HTR-8/SVneo (cell line): ENCODE measurements at places on chromosomes 1 and 21.

DNA sequence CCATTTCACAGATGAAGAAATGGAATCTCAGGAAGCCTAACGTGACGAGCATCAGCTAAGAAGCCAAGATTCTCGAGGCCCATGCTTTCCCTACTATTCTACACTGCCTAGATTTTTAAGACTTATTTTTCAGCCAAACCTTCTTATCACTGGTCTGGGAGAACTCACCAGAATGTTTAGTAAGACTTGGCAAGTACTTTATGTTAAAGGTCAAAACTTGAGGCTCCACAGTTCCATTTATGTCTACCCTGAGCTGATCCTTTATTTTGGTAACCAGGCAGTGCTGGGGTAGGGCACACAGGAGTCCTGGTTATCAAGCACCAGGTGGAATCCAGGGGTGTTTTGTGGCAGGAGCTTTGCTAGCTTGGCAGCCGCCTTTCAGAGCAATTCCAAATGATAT, 16.8 kb downstream of the PLXNA2 start:
- no peak for DNase-seq

DNA sequence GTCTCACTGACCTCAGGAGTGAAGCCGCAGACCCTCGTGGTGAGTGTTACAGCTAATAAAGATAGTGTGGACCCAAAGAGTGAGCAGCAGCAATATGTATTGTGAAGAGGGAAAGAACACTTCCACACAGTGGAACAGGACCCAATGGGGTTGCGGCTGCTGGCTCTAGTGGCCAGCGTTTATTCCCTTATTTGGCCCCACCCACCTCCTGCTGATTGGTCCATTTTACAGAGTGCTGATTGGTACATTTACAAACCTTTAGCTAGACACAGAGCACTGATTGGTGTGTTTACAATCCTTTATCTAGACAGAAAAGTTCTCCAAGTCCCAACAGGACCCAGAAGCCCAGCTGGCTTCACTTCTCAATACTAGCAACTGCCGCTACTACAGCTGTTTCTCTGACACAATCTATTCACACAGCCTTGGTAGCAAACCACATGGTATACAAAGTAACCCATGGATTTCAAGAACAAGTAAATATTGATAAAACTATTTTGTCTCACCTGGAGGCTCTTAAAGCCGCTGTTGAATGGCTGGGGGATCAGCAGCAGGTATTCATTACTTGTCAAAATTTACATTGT, 25.3 kb upstream of the ITLN1 start:
- no peak for DNase-seq

GRCh38 chr1:58739856-58740466, 40.1 kb upstream of the MYSM1 start:
- DNase-seq, result peak; percentile 59

DNA sequence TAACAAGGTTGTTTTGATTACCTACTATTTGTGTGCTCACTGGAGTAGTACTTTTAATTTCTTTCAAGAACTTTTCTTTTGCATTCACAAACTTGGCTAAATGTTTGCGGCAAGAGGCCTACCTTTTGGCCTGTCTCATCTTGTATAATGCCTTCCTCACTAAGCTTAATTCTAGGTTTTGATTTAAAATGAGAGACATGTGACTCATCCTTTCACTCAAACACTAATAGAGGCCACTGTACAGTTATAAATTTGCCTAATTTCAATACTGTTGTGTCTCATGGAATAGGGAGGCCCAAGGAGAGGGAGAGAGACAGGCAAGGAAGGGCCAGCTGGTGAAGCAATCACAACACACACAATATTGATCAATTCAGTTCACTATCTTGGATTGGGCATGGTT, 66.1 kb downstream of the ZNF644 start:
- no peak for DNase-seq

GRCh38 chr1:180927841-180928240, 15.1 kb downstream of the KIAA1614 start:
- no peak for DNase-seq

DNA sequence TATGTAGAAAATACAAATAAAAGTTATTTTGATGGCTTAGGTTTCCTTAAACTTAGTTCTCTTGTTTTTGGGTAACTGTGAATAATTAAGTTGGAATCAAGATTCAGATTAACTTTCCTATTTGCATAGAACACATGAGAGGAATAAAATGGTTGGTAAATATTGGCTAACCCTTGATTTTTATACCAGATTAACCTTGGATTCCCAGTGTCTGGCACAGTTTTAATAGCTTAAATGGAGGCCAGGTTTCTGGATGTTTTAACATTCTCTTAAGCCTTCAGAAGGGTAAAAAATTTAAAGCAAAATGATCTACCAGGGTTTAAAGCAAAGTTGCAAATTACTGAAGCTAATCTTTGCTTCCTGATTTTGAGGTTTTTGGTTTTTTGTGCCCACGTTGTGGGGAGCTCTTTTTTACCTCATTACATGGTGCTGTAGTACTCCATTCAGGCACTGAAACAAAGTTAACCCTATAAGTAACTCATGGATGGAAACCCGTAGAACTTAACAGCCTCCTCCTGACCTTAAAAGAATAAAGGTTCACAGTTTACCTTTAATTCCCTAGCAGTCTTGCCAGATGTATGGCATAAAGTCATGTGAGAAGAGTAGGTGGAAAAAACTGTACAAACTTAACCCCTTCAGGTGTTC, 8.4 kb upstream of the SPATA1 start:
- DNase-seq, result no peak

GRCh38 chr1:125085720-125086591, 3901.2 kb downstream of the SRGAP2C start:
- no peak for DNase-seq

GRCh38 chr1:191641420-191642260, 516.6 kb upstream of the RGS18 start:
- DNase-seq, result peak; percentile 1
